ENCODE measurements at places on chromosomes 5 and 9.

GRCh38 chr5:89065919-89066318 is 182.9 kb upstream of the MEF2C start:
- no peak overlapping the region for H3K27ac ChIP-seq
- no peaks in the 10 kb centered on the region for H3K27me3 ChIP-seq
- H3K4me1 ChIP-seq: no peaks in the 10 kb centered on the region
- H3K36me3 ChIP-seq: no peaks in the 10 kb centered on the region
- DNase-seq: peak; percentile 7

DNA sequence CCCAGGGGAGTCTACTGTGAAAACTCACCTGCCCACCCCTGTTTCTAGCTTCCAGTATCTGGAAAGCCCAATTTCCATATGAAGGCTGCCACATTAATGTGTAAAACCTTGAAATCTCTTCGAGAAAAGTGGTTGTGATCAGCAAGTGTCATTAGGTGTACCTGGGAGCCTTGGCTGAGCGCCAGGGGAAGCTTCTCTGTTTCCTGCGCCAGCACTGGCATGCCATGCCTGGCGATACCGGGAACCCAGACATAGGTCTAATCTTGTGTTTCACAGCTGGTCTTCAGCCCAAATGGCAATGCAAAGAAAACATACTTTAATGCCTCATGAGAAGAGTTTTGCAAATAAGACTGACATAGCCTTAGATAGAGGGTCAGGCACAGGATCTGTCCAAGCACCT is 101.6 kb downstream of the TENT4A start:
- H3K4me3 ChIP-seq: no peak overlapping the region
- 0 out of 2 replicates have a peak, but pooled peaks cover under 1% of the 10 kb centered on the region for H3K4me1 ChIP-seq
- DNase-seq: no peak
- no peak overlapping the region for H3K27ac ChIP-seq

DNA sequence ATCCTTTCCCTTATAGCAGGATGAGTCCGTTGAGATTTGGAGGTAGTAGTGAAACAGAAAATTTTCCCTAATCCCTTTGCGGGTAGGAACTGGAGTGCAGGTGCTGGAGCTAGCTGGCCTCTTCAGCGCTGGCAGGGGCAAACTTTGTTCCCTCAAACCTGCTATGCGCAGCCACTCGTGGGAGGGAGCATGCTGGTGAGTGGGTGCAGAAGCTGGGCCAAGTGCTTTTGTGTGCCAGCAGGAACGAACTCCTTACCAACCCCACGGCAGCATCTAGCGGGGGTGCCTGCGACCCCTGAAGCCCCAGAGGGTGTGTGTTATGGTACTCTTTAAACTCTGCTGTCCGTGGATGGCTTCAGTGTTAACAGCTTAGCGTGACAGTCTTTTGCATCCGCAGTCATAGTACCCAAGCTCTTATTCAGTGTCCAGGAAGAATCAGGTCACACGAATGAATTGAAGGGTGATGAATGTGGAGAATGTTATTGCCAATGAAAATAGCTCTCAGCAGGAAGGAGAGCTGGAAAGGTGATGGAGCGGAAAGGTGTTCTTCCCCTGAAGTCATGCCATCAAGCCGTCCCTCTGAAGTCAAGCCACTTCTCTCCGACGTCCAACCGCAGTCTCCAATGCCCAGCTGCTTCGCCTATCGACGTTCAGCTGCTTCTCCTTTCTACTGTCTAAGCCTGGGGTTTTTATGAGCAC is 1445.1 kb upstream of the CDH9 start:
- H3K4me3 ChIP-seq: no peak overlapping the region
- peaks cover 16% of the 10 kb centered on the region for H3K4me1 ChIP-seq
- no peak for DNase-seq
- no peak overlapping the region for H3K27ac ChIP-seq
- H3K27me3 ChIP-seq: no peaks in the 10 kb centered on the region

DNA sequence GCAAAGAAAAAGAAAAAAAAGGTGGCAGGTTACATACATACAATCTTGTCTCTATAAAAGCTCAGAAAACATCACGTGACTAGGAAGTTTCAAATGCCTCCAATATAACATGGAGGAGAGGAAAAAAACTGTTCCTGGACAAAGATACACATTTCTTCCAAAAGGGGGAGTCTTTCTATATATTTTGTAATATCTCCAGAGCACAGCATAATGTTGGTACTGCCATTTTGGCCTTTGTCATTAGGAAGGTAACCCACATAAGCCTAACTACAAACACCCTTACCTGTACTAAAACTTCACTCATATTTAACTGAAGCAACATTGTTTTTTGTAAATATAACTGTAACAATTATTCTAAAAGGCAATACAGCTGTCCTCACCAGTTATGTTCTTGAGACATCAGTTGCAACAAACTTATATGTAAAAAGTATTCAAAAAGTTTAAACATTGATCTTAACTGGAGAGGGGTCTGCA is 1.2 kb upstream of the BTF3 start:
- peaks cover 4% of the 10 kb centered on the region for H3K36me3 ChIP-seq
- DNase-seq: peak; percentile 53
- H3K4me3 ChIP-seq: peak overlapping the region; percentile 89
- H3K27ac ChIP-seq: peak overlapping the region; percentile 95
- H3K27me3 ChIP-seq: no peaks in the 10 kb centered on the region
- peaks cover 31% of the 10 kb centered on the region for H3K4me1 ChIP-seq

GRCh38 chr5:94693043-94693822 is 74.8 kb downstream of the SLF1 start:
- H3K36me3 ChIP-seq: no peaks in the 10 kb centered on the region
- H3K4me1 ChIP-seq: peaks cover 18% of the 10 kb centered on the region

GRCh38 chr5:181160152-181160754 is 12.9 kb downstream of the OR2V2 start:
- H3K36me3 ChIP-seq: no peaks in the 10 kb centered on the region
- H3K27me3 ChIP-seq: peaks cover 14% of the 10 kb centered on the region
- H3K4me3 ChIP-seq: peak overlapping the region; percentile 50

DNA sequence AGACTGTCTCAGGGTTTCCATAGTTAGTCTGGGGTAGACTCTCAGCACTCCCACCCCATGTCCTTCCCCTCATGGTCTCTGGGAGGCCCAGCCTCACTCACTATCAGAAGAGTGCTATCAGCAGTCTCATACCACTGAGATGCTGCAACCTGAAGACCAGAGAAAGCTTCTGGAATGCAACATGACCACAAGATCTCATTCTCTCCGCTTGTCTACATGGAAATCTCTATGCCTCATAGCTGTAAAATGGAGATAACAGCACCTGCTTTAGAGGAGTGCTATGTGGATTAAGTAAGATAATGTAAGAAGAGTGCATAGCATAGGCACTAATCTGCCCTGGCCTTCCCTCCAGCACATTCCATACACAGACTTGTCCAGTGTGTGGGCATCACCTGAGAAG is 47.0 kb upstream of the ZNF169 start:
- H3K27me3 ChIP-seq: no peaks in the 10 kb centered on the region
- H3K36me3 ChIP-seq: no peaks in the 10 kb centered on the region
- H3K27ac ChIP-seq: no peak overlapping the region
- no peak overlapping the region for H3K4me3 ChIP-seq
- no peak for DNase-seq
